NCI-H2081 treated with DMSO at 0.1 percent for 48 hours (cell line): ENCODE measurements at places on chromosomes 12 and 14.

DNA sequence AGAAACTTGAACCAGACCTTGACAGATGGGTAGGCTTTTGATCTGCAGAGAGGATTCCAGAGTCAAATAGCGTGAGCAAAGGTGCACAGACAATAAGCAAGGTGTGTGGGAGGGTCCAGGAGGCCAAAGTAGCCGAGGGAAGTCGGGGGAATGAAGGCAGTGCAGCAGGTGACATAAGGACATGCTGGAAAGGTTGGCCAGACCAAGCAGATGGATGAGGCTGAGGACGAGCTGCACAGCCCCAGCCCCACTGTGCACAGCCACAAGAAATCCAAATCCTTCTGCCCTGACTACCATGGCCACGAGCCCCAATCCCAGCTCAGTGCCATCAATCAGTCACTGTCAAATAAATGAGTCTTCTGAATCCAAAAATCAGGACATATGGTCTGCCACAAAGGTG is 5.4 kb downstream of the TTC7B start:
- DNase-seq = no peak

- no peak for DNase-seq
Observed at GRCh38 chr14:73794146-73794545, 57.5 kb upstream of the PTGR2 start.

- no peak for DNase-seq
Observed at GRCh38 chr12:12663644-12664294, 32.2 kb downstream of the GPR19 start.

DNA sequence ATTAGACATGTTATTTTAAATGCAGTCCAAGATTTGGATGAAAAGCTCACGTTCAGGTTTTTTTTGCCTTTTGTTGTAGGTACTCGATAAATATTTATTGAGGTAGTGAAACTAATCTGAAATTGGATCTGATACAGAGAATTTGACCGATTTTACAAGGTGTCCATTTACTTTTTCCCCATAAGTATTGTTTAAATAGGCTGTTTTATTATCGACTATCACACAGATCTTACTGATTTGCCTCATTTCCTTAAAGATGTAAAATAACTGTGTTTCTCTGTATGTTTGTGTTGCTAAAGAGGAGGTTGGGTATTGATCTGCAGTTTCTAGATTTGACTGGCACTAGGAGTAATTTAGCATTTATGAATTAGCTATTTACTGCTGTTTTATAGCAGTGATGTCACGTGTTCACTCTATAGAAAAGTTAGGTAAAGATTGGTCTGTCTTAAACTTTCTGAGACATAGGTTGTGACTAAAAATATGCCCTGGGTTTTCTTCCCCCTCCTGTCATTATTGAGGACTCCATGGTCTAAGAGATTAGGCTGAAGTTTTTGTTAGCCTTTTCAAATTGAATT is 3.5 kb downstream of the RAP1B start:
- DNase-seq = no peak

DNA sequence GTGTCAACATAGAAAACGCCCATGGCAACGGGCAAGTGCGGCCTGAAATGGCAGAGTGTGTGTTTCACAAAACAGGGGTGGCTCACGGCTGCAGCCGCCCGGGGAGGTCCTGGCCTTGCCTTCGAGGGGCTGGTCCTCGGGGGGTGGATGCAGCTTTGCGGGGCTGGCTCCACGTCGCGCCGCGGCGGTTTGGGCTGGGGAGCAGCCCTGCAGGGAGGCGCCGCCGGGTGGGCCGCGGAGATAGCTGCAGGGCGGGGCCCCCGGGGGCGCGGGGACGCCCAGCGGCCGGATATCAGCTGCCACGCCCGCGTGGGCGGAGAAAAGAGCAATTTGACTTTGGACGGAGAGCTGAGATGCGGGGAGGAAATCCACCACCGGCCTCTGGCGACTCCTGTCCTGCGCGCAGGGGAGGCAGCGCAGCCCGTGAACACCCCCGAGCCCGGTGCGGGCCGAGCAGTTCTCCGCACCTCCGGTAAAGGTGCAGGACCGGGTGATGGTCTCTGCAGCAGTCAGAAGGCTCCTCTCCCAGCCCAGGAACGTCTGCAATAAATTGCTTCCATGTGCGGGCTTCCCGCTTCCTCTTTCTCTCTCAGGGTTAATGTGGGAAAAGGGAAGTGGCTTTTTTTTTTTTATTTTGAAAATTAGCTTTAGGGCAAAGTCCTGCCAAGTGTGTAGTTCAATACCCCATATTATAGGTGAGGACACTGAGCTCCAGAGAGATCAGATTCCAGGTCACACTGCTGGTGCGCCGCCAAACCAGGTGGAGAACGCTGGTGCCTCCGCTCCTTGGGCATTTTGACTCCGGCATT is 110.5 kb downstream of the ARF6 start:
- DNase-seq = no peak

- no peak for DNase-seq
Observed at GRCh38 chr14:75558440-75558839, 20.0 kb upstream of the FLVCR2 start.

GRCh38 chr12:117481470-117481869 is 120.0 kb upstream of the NOS1 start:
- no peak for DNase-seq

GRCh38 chr12:67702136-67702535 is 53.6 kb downstream of the DYRK2 start:
- no peak for DNase-seq

DNA sequence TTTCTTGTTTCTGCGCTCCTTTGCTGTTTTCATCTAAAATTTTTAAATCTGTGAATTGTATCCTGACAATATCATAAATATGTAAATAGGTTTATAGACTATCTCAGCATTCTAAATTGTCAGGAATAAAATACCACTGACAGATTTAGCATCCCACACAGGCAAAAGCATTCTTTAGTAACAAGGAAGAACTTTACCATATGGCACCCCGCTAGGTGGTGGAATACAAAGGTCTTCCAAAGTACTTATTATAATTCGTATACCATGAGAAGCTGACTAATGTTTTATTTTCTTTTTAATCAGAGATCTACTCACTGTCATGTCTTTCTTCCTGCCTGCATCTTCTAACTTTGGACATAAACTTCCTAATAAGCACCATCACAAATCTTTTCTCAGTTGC is 328.8 kb upstream of the NOVA1 start:
- DNase-seq = no peak
